ENCODE measurements at places on chromosomes 11 and 22. TPM values are rescaled to one million over a fixed set of nuclear protein-coding genes. Genes with fewer than 3 reads are reported as not detected.

DNA sequence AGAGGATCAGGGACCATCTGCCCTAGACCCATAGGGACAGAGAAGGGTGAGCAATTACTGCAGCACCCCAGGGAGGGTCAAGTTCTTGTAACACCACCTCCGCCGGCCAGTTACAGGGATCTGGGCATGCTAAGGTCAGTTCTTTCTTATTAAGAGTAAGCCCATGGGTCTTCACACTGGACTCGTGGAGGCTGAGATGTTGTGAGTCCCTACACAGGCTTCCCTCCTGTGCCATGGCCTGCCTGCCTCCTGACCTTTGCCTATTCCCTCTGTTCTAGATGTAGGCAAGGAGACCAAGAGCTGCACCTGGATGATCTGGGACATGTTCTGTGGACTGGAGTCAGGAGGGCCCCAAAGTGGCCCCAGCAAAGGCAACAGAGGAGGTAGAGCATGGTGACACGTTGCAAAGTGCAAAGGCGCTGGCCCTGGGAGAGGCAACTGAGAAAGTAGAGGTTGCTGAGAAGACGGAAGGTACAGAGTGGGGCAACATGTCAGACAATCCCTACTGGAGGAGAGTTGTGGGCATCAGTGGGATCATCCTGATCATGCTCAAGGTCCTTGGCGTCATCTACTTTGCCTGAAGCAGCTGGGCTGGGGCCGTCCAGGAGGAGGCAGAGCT, 16.3 kb upstream of the GNAZ start:
- no peak for DNase-seq

- no peak for DNase-seq
These were observed 291.8 kb downstream of the AASDHPPT start for GRCh38 chr11:106369224-106369623.

DNA sequence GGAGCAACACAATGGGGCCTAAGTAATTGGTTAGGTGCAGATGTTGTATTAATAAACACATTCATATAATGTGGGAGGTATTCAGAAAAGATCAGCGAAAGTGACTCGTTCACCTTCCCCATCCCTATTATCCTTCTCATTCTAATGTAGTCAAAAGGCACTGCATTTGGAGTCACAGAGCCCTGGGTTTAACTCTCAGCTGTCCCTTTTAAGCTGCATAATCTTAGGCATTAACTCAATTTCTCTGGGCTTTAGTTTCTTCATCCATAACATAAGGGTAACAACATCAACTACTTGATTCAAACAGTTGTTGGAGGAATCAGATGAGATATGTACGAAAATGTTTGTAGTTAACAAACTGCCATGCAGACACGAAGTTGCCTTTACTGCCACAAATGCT, 187.6 kb upstream of the PITPNB start:
- no peak for DNase-seq

- no peak for DNase-seq
These were observed 111.7 kb upstream of the RASSF10 start for GRCh38 chr11:12897390-12897789.

GRCh38 chr22:41001722-41002122, 50.5 kb downstream of the RBX1 start:
- peak; percentile 44 for DNase-seq

DNA sequence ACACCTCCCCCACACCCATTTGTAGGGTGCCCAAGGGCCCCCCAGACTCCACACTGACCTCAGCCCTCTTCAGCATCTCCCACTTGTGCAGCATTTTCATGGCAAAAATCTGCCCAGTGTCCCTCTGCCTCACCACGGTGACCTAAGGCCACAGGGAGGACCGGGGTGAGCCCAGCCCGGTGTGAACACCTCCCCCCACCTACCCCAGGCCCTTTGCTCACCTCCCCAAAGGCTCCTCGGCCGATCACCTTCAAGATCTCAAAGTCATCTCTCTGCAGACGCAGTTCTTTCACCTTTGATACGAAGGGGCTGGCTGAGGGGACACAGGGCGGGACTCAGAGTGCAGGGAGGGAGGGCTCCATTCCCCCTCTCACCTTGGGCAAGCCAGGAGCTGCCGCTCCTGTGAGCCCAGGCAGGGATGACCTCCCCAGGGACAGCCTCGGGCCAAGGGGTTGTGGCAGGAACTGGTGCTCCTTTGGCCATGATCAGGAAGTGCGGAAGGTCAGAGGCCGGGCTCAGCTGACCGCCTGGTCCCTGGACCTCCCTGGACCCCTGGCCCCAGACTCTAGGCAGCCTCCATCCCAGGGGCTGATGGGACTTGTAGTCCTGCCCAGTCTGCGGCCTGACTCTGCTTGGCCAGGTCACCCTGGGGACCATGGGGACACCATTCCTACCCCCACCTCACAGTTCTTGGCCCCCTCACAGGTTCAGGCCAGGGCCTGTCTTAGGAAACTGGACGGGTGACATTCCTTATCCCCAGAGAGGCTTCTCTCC, 2.7 kb downstream of the CDC42BPG start:
- no peak for DNase-seq

DNA sequence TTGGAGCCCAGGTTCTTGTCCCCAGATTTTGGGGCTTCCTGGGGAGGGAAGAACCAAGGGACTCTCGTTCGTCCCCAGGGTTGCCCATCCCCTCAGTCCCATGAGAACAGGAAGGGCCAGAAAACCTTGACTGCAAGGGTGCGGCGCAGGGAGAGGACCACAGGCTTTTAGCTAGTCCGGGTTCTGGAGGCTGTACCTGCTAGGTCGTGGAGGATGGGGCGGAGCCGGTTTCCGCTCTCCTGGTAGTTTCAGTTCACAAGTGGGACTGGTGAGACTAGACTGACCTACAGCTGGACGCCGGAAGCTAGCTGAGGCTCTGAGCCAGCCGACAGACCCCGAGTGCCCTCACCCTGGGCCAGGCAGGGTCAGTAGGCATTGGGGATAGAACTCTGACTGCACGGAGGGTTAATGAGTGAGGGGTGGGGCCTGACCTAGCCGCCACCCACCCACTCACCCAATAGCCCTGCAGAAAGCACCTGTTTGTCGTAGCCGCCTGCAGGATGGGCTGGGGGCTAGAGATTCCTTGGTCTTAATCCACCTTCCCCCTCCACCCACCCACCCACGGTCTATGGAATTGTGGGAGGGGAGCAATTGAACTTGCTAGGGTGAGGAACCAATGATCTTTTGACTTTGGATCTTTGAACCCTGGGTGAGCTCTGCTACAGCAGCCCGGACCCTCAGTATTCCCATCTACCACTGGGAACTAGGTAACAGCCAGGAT, 1.5 kb downstream of the MAFF start:
- DNase-seq: peak; percentile 87

DNA sequence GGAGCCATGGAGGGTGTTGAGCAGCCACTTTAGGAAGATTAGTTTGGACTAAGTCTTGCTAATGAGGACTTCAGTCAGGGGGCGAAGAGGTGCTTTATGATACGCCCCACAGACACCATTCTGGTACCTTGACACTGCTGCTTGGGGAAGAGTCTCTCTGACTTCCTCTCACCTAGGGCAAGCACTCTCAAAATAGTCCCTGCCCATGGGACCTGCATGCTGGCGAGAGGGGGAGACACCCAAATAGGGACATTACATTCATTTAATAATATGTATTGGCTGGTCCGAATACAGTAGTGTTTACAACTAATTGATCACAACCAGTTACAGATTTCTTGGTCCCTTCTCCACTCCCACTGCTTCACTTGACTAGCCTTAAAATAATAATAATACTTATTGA, 4.4 kb upstream of the CATSPERZ start:
- DNase-seq: no peak

DNA sequence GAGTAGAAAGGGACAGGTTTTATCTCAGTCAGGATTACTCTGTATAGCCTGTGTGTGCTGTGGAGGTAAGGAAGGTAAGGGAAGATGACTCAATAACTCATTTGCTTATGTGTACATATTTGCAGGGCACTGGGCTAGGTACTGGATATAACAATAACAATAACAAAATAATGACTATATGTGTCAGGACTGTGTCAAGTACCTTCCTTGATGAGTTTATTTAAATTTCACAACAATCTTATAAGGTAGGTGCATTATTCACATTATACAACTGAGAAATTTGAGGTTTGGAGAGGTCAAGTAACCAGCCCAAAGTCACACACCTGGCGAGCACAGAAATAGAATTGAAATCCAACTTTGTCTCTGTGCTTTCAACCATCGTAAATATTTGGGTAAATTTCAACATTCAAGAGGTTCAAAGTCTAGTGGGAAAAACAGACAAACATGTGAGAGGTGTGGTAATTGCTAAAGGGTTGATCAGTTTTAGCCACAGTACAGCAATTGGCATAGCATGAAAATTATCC, 131.8 kb downstream of the APIP start:
- DNase-seq: no peak

DNA sequence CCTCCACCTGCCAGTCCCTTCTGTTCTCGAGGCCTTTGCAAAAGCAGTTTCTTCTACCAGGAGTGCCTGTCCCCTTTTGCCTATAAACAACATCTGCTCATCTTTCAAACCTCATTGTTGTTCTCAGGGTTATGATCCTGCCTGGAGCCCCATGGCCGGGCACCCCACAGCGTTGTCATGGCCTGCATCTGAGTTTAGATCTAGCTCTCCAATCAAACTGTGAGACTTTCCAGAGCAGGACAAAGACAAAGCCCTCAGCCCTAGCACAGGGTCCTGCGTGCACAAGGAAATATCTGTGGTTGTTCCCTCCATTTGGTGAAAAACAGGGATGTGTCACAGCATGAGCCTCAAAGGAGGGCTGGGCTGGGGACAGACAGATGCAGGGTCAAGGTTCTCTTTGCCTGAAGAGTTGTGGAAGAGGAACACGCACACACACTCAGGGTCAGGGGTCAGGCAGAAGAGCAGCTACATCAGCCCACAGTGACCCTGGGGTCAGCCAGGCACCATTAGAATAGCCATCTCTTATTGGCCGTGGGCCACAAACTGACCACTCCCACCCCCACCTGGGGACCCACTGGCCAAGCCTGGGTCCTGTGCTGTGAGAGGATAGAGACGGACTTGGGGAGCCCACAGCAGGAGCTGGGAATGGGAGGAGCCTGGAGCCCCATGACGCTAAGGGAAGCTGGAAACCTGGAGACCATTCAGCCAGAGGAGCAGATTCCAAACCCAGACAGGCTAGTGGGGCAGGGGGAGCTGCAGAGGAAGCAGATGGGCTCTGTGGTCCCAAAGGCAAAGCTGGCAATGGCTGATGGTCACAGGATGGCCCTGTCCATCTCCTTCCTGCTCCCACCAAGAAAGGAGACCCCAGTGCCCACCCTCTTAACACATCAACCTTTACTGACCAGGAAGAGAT, 99.4 kb downstream of the PDE2A start:
- DNase-seq: no peak

MYOD1 gene
- not detected for total RNA-seq

TECTA gene
- 0.58 TPM for total RNA-seq

RTN4RL2 gene
- total RNA-seq: 4.8 TPM

METTL15 gene
- 9.6 TPM for total RNA-seq

KLHL35 gene
- 1.4 TPM for total RNA-seq

Data from left lung (tissue), 14 donors.